T-helper 1 cell (primary cell): ENCODE measurements at places on chromosomes 2 and 18.

DNA sequence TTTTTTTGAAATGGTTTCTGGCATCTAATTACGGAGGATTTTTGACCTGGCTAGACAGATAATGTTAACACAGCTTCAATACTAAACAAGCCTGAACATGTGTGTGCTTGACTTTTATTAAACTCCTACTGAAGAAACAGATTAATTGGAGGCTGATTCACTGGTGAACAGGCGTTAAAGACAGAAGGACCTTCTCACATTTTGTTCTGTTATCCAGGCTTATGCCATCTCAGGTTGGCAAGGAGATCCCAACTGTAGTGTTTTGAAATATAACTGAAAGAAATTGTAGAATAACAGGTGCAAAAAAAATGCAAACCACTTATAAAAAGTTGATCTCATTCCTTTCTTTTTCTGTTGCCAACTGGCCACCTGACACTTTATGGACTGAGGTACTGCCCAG, 269.6 kb downstream of the ARHGAP15 start:
- DNase-seq, result no peak

DNA sequence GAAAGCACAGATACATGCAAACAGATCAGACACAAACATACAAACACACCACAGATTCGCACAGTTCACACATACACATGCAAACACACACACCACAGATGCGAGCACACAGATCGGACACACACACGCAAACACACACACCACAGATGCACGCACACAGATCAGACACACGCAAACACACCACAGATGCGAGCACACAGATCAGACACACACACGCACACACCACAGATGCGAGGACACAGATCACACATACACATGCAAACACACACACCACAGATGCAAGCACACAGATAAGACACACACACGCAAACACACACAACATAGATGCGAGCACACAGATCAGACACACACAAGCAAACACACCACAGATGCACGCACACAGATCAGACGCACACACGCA, 149.0 kb downstream of the PXDN start:
- no peak for DNase-seq

GRCh38 chr2:176595986-176596385, 326.7 kb downstream of the MTX2 start:
- DNase-seq, result no peak

DNA sequence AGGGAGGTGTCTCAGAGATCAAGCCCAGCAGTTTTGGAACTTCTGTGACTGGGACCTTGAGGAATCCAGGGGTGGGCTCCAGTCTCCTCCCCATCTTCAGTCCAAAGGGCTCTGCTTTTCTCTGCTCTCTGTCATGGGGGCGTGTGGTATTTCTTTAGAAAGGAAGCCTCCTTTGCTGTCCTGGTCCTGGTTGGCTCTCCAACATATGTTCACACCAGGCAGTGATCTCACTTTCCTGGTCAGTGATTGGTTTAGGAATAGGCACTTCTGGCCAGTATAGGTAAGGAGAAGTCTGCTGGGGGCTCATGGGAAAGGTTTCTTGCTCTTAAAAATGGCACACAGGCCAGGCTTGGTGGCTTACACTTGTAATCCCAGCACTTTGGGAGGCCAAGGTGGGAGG, 115.5 kb upstream of the HAAO start:
- no peak for DNase-seq

DNA sequence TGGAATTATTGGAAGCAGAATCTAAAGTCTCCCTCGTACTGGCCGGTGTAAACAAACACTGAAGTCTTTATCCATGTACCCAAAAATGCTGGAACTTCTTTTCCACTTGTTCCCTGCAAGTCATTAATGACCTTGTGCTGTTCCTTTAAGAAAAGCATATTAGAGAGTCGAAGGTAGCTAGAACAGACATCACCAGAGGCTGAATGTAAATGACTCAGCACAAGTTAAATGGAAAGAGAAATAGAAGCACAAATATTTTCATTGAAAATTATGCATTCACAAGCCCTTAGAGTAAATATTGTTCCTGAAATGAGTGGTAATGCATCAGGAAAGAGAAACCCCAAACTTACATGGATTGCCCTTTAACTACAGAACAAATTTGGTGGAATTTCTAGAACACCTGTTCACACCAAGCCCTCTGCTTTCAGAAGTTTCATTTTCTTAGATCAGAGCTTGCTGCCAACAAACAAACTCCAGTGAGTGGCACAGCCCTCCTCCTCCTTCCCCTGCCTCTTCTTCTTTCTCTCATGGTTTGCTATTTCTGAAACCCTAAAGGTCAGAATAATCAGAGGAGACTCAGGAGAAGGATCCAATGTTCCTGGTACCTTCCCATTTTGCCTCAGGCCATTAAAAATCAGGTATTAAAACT, 264.3 kb downstream of the TXNL1 start:
- DNase-seq, result no peak

DNA sequence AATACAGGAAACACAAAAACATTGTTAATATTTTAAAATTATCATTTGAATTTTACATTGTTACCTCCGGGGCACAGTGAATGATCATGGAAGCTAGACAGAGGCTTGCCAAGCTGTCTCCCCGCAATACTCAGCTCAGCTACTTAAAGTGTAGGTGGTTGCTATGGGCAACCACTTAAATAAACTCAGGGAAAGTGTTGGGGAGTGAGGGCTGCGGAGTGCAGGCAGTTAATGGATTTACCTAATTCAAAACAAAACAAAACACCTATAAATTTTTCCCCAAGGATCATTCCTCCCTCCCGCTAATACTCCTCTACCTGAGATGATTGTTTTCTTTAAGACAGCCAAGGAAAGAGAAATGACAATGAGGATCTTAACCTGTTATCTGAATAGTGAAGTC, 349.5 kb downstream of the TGIF1 start:
- DNase-seq, result no peak

DNA sequence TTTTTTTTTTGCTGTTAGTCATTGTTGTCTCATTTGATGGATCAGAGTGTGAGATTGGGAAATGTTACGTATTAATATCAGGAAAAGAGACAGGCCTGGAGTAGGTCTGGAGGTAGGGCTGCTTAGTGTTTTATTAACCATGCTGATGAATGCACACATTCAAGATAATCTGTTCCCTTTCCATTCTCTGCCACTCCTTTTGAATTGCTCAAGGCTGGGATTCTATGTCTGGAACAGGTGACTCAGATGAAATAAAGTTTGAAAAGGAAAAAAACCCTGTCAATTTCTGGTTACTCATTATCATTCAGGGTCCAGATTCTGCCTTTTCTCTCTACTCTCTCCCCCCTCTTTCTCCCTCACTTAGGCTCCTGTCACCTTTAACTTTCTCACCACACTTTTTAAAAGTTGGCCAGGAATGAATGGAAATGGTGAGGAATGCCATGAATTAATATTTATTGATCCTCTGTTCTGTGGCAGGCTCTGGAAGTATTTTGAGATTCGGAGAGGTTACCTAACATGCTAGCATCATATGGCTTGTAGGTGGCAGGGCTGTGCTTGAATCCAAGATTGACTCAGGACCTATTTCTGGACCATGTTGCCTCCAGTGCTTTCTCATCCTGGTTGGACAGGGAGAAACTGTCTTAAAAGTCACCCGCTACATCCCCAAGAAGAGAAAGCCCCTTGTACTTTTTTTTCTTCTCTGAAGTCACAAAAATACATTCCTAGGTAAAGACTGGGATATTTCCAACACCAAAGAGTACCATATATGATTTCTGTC, 40.2 kb downstream of the MAP4K4 start:
- DNase-seq, result no peak

DNA sequence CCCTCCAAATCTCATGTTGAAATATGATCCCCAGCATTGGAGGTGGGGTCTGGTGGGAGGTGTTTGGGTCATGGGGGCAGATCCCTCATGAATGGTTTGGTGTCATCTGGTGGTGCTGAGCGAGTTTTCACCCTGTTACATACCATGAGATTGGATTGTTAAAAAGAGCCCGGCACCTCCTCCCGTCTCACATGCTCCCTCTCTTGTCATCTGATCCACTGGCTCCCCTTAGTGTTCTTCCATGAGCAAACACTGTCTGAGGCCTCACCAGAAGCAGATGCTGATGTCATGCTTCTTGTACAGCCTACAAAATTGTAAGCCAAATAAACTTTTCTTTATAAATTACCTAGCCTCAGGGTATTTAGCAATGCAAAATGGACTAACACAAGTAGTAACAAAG, 405.0 kb upstream of the SLC39A10 start:
- DNase-seq, result no peak

GRCh38 chr2:11984316-11985158, 238.1 kb downstream of the LPIN1 start:
- no peak for DNase-seq

GRCh38 chr2:134410831-134411231, 157.0 kb downstream of the MGAT5 start:
- DNase-seq, result no peak

DNA sequence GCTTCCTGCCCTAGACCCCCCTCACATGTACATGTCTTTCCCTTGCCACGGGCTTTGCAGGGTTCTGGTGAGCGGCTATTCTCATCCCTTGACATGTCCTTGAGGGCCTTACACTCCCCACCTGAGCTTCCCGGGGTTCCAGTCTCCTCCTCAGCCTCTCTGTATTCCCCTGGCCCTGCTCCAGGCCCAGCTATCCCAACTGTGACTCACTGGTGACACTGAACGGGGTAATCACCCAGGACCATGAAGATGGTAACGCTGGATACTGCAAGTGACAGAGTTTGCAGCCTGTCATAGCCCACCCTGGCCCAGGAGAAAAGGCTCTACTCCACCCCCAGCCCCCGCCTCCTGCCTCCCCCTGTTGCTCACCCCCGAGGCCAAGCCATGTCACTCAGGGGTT, 27.3 kb downstream of the KIF3C start:
- DNase-seq, result no peak

- no peak for DNase-seq
These were observed 85.3 kb downstream of the ZEB2 start for GRCh38 chr2:144434425-144435222.

DNA sequence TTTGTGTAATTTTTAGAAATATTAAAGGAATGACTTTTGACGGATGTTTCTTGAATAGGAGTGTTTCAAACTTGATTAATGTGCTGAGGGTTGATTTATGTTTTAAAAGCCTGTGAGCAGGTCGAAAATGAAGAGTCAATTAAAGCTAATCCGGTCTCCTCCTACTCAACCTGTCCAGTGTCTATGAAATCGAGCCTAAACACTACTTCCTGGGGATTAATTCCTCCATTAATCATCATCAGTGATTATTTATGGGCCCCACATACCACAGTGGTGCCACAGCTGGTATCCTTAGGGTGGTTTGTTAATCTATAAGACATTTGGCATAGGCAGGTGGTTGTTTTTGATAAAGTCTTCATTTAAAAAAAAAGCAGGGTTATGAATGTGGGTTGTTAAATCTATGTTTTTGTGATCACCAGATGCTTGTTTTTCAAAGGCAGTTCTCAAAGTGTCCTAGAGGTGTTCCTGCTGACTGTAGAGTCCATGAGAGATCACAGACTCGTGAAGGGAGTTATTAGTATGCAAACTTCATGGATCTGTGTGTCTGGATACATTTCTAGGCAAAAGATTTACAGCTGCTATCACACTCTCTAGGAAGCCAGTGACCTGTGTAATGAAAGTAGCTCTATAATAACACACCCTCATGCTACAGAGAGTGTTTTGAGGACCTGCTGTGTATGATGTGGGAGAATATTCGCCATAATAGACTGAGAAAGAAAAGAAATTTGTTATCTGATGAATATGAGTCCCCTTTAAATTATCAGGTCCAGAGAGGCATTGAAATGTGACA, 308.6 kb downstream of the AKAIN1 start:
- DNase-seq, result no peak

DNA sequence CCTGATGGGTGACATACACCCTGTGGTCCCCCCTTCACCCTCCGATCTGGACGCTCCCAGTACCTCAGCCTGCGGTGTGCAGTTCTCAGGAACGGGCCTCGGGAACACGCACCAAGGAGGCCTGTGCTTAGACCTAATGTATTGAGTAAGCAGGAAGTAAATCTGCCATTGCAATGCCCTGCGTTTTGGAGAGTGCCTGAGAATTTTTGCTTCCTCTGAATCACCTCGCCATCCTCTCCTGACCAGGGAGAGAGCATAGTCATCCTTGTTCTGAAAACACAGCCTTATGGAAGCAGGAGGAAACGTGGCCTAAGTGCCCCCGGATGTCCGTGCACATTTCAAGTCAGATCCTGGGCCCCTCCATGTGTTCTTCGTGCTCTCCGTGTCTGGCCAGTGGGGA, 272.2 kb downstream of the NDUFA10 start:
- no peak for DNase-seq
